ENCODE measurements at places on chromosomes 3 and 15.

DNA sequence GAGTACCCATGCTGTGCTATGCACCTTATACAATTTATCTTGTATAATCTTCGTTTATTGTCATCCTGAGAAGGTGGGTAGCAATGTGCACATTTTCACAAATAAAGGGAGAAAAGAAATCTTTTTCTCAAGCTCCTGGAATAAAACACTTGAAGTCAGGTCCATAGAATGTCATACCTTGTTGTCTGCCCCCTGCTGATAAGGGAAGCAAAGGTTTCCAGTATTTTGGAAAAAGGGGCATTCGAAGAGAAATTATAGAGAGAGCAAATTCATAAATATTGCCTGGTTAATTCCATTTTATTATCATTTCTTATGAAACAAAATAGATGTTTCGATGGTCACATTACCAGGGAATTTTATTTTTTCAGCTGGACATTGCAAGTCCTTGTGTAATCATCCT is 277.8 kb downstream of the RAP2B start:
- DNase-seq: no peak

GRCh38 chr3:52246728-52247408 is 1.3 kb downstream of the PPM1M start:
- no peak for DNase-seq

DNA sequence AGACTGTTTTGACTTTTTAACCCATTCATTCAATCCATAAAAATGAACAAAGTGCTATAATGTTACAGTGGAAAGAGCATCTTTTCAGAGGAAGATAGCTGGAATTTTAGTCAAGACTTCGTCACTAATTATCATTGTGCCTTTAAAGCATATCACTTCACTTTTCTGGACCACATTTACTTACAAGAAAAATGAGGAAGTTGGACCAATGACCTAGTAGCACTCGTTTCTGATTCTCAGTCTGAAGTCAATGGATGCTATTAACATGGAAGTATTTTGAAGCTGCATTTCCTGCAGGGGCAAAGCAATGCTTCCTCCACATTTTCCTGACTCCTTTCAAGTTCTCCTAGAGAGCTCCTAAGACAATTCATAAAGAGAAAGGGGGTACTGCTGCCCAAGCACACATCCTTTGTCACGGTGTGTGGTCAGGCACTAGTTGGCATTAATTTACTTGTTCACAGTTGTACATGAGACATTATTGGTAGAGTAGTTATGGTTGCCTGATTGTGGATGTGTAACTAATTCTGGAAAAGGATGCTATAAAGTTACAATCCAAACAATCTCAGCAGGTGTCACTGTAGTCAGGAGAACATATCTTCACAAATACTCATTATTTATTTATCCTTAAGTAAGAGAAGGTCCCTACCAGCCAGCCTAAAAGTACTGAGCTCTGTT is 1049.1 kb downstream of the FHIT start:
- no peak for DNase-seq

GRCh38 chr3:48930590-48930989 is 11.9 kb downstream of the ARIH2 start:
- no peak for DNase-seq

DNA sequence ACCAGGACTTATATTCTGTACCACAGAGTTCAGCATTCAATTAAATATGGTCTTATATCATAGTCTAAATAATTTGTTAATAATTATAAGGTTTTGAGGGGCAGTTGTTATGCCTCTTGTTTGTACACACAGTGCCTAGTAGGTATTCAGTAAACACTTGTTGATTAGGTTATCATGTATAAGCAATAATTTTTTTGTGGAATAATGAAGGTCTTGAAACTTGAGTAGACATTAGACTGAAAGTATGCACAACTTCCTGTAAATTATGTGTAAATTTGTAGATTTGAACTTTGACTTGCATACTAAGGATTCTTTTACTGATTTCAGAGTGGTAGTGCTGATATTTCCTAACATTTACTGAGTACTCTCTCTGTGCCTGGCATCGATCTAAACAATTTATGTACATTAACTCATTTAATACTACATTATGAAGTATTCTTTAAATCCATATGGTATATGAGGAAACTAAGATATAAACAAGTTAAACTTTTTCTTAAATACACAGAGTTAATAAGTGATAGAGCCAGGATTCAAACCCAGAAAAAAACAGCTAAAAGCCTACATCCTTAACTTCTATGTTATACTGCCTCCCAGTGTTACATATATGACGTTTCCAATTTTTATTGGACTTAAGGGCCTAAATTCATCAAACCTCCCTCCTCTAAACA is 65.1 kb downstream of the GLCE start:
- no peak for DNase-seq

- no peak for DNase-seq
Measured at GRCh38 chr3:18149386-18149785, 275.8 kb downstream of the SATB1 start.

DNA sequence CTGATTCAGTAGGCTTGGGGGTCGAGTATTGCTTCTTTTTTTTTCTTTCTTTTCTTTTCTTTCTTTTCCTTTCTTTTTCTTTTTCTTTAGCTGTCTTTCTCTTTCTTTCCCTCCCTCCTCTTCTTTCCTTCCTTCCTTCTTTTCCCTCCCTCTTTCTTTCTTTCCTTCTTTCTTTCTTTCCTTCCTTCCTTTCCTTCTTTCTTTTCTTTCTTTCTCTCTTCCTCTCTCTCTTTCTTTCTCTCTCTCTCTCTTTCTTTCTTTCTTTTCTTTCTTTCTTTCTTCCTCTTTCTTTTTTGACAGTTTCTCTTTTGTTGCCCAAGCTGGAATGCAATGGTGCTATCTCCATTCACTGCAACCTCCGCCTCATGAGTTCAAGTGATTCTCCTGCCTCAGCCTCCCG is 36.0 kb downstream of the TM4SF4 start:
- DNase-seq: no peak

GRCh38 chr3:56778893-56779292 is 22.9 kb downstream of the ARHGEF3 start:
- no peak for DNase-seq

- DNase-seq: no peak
Measured at GRCh38 chr3:123244128-123244527, 42.4 kb downstream of the SEC22A start.

All from NCI-H2171 (cell line).